ENCODE measurements at places on chromosomes 12 and 14.

DNA sequence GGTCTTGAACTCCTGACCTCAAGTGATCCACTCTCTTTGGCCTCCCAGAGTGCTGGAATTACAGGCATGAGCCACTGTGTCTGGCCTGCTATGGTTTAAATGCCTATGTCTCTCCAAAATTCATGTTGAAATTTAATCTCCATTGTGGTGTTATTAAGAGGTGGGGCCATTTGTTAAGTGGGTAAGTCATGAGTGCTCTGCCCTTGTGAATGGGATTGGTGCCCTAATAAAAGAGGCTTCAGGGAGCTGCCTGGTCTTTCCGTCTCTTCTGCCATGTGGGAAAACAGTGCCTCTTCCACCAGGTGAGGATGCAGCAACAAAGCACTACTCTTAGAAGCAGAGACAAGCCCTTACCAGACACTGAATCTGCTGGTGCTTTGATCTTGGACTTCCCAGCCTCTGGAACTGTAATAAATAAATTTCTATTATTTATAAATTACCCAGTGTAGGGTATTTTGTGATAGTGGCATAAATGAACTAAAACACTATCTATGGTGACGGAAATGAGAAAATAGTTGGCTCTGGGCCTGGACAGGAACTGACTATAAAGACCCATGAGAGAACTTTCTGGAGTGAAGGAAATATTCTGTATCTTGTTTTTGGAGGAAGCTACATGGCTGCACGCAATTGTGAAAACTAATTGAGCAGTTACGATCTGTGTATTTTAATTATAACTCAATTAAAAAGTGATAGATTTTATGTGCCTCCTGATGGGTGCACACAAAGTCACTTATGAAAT, 12.1 kb upstream of the ATP23 start:
- H3K4me1 ChIP-seq = no peaks in the 10 kb centered on the region
- no peak for DNase-seq
- H3K27me3 ChIP-seq = no peaks in the 10 kb centered on the region
- H3K4me3 ChIP-seq = no peak overlapping the region
- H3K27ac ChIP-seq = no peak overlapping the region

DNA sequence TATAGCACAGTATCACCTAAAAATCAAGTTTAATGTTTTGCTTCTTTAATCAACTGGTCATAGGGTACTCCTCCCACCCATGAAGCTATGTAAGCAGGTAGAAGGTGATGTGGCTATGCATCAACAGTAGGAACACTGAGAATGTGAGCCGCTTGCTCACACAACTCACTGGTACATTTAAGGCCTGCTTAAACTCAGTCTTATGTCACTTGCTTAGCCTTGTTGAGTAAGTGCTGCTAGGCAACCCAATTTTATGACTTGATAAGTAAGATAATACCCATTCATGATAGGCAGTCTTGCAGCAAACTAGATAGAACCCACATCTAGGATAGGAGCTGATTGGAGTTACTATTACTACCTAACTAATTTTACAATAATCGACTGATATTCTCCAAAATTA, 70.0 kb upstream of the BMP4 start:
- DNase-seq = no peak
- H3K27me3 ChIP-seq = no peaks in the 10 kb centered on the region
- no peaks in the 10 kb centered on the region for H3K4me1 ChIP-seq
- no peaks in the 10 kb centered on the region for H3K36me3 ChIP-seq

- peaks cover 55% of the 10 kb centered on the region for H3K4me1 ChIP-seq
- no peaks in the 10 kb centered on the region for H3K27me3 ChIP-seq
- no peaks in the 10 kb centered on the region for H3K36me3 ChIP-seq
- no peak for DNase-seq
- H3K27ac ChIP-seq = peak overlapping the region; percentile 76
Observed at GRCh38 chr14:105476097-105476830, 1.6 kb downstream of the CRIP2 start.

DNA sequence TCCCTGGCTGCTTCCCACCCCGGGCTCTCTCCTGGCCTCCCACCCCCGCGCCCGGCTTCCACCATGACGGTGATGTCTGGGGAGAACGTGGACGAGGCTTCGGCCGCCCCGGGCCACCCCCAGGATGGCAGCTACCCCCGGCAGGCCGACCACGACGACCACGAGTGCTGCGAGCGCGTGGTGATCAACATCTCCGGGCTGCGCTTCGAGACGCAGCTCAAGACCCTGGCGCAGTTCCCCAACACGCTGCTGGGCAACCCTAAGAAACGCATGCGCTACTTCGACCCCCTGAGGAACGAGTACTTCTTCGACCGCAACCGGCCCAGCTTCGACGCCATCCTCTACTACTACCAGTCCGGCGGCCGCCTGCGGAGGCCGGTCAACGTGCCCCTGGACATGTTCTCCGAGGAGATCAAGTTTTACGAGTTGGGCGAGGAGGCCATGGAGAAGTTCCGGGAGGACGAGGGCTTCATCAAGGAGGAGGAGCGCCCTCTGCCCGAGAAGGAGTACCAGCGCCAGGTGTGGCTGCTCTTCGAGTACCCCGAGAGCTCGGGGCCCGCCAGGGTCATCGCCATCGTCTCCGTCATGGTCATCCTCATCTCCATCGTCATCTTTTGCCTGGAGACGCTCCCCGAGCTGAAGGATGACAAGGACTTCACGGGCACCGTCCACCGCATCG, 1.8 kb downstream of the KCNA1 start:
- peak overlapping the region; percentile 54 for H3K4me3 ChIP-seq
- H3K27me3 ChIP-seq = peaks cover 45% of the 10 kb centered on the region
- H3K36me3 ChIP-seq = no peaks in the 10 kb centered on the region
- peaks cover 12% of the 10 kb centered on the region for H3K4me1 ChIP-seq

DNA sequence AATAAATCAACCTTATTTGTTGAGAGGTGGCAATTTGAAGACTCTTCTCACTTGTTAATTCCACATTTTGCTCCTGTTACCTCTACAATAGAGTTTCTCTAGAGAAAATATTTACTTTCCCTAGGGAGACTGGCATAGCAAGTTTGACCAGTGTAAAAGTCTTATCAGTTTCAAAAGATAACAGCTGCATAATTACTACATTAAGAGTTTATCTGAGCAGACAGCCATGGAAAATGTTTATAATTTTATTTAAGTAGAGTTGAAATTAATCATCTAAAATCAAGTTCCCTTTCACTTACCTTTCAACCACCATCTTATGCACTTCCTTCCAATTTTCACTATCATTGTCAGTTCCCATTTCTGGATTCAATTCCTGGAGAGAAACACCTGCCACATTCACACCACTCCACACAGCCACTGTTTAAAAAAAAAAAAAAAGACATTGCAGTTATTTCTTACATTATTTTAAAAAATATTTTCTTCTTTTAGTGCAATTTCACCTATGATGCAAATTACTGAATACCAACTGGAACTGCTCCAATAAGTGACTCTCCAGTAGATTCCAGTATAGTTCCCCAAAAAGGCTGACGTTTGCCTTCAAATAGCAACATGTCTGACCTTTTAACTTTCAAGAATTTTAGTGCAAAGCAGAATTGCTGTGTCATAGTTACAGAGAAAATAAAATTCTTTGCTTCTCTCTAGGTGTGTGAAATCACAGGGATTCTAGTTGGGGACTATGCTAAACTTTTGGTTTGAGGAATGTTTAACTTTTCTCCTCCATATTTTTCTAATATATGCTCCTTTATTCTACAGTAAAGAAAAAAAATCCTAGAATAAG, 19.4 kb downstream of the LDHB start:
- peaks cover 9% of the 10 kb centered on the region for H3K4me1 ChIP-seq
- no peak overlapping the region for H3K4me3 ChIP-seq
- H3K27me3 ChIP-seq = no peaks in the 10 kb centered on the region
- no peak for DNase-seq

- H3K27ac ChIP-seq = no peak overlapping the region
- H3K27me3 ChIP-seq = no peaks in the 10 kb centered on the region
- no peaks in the 10 kb centered on the region for H3K36me3 ChIP-seq
- no peak for DNase-seq
- H3K4me3 ChIP-seq = no peak overlapping the region
- H3K4me1 ChIP-seq = peaks cover 35% of the 10 kb centered on the region
Observed at GRCh38 chr12:93710574-93710926, 33.4 kb downstream of the CRADD start.

DNA sequence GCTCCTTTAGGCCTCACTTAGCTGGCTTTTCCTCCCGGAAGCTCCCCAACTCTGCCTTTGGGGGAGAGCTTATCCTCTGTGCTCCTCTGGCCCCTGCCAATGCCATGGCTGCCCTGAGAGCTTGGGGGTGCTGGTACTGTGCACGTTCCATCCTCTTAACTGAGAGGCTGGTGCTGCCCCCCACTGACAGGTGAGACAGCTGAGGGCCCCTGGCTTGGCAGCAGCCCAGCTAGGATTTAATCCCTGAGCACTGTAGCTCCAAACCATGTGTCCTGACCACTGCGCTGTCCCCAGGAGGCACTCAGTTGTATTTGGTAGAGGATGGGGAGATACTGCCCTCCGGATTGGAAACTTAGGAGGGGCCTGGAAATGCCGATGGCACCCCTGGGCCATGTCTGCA, 46.1 kb downstream of the UBE3B start:
- no peaks in the 10 kb centered on the region for H3K27me3 ChIP-seq
- no peak overlapping the region for H3K4me3 ChIP-seq
- H3K27ac ChIP-seq = no peak overlapping the region
- H3K36me3 ChIP-seq = peaks cover 58% of the 10 kb centered on the region
- DNase-seq = no peak

GRCh38 chr14:32399920-32400319, 70.8 kb downstream of the AKAP6 start:
- H3K4me3 ChIP-seq = no peak overlapping the region
- no peak for DNase-seq
- H3K27ac ChIP-seq = no peak overlapping the region
- no peaks in the 10 kb centered on the region for H3K4me1 ChIP-seq
- H3K27me3 ChIP-seq = no peaks in the 10 kb centered on the region

- H3K27me3 ChIP-seq = no peaks in the 10 kb centered on the region
- peak; percentile 27 for DNase-seq
- no peaks in the 10 kb centered on the region for H3K36me3 ChIP-seq
- peaks cover 27% of the 10 kb centered on the region for H3K4me1 ChIP-seq
- H3K27ac ChIP-seq = peak overlapping the region; percentile 79
- no peak overlapping the region for H3K4me3 ChIP-seq
Observed at GRCh38 chr14:100901391-100902183, 1.9 kb downstream of the RTL1 start.

- H3K4me1 ChIP-seq = no peaks in the 10 kb centered on the region
- no peak for DNase-seq
- no peak overlapping the region for H3K4me3 ChIP-seq
- no peaks in the 10 kb centered on the region for H3K36me3 ChIP-seq
- no peaks in the 10 kb centered on the region for H3K27me3 ChIP-seq
- H3K27ac ChIP-seq = no peak overlapping the region
Observed at GRCh38 chr12:70557583-70558191, 79.5 kb downstream of the PTPRB start.

- H3K36me3 ChIP-seq = no peaks in the 10 kb centered on the region
- no peak overlapping the region for H3K4me3 ChIP-seq
- DNase-seq = no peak
- no peaks in the 10 kb centered on the region for H3K4me1 ChIP-seq
Observed at GRCh38 chr14:42149609-42150261, 543.1 kb downstream of the LRFN5 start.

DNA sequence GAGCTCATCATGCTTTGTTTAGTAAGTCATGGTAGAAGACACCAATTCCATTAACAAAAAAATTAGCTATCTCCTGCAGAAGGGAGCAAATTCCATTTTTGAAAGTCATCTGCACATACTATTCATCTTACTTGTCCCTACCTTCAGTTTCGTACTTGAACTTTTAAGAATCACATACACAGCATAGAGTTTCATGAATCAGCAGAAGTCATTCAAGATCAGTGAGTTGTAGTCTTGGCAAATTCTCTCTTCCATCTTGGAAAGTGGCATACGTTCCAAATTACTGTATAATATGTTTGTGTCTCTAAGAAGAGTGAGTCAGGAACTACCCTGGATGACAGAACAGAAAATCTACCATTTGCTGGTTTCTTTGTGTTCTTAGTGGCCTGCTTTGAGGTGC, 14.1 kb downstream of the VRK1 start:
- DNase-seq = no peak
- H3K4me3 ChIP-seq = no peak overlapping the region
- H3K36me3 ChIP-seq = no peaks in the 10 kb centered on the region
- H3K27me3 ChIP-seq = no peaks in the 10 kb centered on the region
- H3K4me1 ChIP-seq = no peaks in the 10 kb centered on the region

DNA sequence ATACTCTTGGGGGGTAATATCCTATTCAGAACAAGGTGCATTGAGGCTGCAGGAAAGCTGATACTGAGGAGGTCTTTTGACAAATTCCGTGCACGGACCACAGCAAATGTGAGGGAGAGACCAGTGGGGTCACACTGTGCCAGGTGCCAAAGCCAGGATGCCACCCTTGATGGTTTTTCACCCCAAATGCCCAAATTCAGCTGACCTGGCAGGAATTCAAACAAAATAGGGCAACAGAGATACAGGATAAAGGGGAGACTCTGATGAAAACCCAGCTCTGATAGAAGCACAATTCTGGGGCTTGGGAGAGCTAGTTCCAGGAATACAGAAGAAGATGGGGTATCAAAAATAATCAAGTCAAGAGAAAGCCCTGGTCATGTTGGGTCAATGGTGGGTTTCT, 55.3 kb downstream of the SLC8A3 start:
- no peak overlapping the region for H3K4me3 ChIP-seq
- no peaks in the 10 kb centered on the region for H3K36me3 ChIP-seq
- H3K4me1 ChIP-seq = no peaks in the 10 kb centered on the region

- H3K27me3 ChIP-seq = no peaks in the 10 kb centered on the region
- no peaks in the 10 kb centered on the region for H3K36me3 ChIP-seq
- H3K4me3 ChIP-seq = no peak overlapping the region
- peaks cover 8% of the 10 kb centered on the region for H3K4me1 ChIP-seq
- no peak overlapping the region for H3K27ac ChIP-seq
- DNase-seq = no peak
Observed at GRCh38 chr12:58455136-58455535, 465.2 kb downstream of the LRIG3 start.

GRCh38 chr14:74604911-74605310, 7.1 kb downstream of the LTBP2 start:
- H3K27me3 ChIP-seq = no peaks in the 10 kb centered on the region
- H3K36me3 ChIP-seq = no peaks in the 10 kb centered on the region
- H3K27ac ChIP-seq = no peak overlapping the region
- no peaks in the 10 kb centered on the region for H3K4me1 ChIP-seq

DNA sequence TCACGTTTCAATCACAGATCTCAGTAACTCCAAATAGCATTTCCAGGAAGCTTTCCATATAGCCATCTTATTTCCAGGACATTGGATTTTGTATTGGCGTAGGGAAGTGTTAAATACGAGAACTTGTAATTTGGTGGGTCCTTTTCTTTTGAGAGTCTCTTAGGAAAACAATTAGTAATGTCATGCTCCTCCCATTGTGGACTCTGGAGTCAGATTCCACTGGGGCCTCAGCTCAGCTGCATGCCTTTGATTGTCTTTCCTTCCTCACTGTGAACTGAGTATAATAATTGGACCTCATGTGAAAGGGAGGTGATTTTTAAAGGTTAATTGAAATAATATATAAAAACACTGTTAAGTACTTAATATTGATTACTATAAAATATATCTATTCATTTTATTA, 462.6 kb downstream of the NPAS3 start:
- H3K27ac ChIP-seq = no peak overlapping the region
- no peak overlapping the region for H3K4me3 ChIP-seq
- no peak for DNase-seq

Data from adrenal gland (tissue), 19 donors.